Thoracic aorta endothelial cell (primary cell): ENCODE measurements at places on chromosomes 16 and 17. TPM values are rescaled to one million over a fixed set of nuclear protein-coding genes. Genes with fewer than 3 reads are reported as not detected.

Gene TBCD
- total RNA-seq, result 77.5 and 82.8 TPM in 2 replicates

Gene MXRA7
- total RNA-seq, result 88.2 and 90.5 TPM in 2 replicates

Gene LPO
- not detected in 2 replicates for total RNA-seq

Gene RCVRN
- total RNA-seq, result not detected in 2 replicates

Gene ITGAD
- not detected in 2 replicates for total RNA-seq

Gene ABCC12
- total RNA-seq, result not detected in 2 replicates

Gene NAGLU
- 18.1 and 23.1 TPM in 2 replicates for total RNA-seq

Gene WSCD1
- 49.9 and 53.8 TPM in 2 replicates for total RNA-seq

Gene ENPP7
- not detected in 2 replicates for total RNA-seq

Gene NTN3
- not detected in 2 replicates for total RNA-seq

Gene GRAP
- 15.5 and 20.1 TPM in 2 replicates for total RNA-seq

Gene VWA3A
- total RNA-seq, result 0.29 TPM in 1 of 2 replicates, not detected in the other

Gene CSH1
- total RNA-seq, result not detected in 2 replicates

Gene GPR179
- total RNA-seq, result not detected in 2 replicates

Gene C17orf100
- 0.22 and 0.53 TPM in 2 replicates for total RNA-seq

Gene CBLN1
- total RNA-seq, result 0.22 TPM in 1 of 2 replicates, not detected in the other
